NCI-H1417 (cell line): ENCODE measurements at places on chromosomes 5 and 9.
A peak's percentile ranks its signal among the peaks of the same experiment; 100 is the strongest.

GRCh38 chr9:89821081-89821480, 216.3 kb downstream of the GADD45G start:
- no peak for DNase-seq

- DNase-seq, result no peak
Measured at GRCh38 chr9:19026375-19026774, 6.6 kb downstream of the SAXO1 start.

DNA sequence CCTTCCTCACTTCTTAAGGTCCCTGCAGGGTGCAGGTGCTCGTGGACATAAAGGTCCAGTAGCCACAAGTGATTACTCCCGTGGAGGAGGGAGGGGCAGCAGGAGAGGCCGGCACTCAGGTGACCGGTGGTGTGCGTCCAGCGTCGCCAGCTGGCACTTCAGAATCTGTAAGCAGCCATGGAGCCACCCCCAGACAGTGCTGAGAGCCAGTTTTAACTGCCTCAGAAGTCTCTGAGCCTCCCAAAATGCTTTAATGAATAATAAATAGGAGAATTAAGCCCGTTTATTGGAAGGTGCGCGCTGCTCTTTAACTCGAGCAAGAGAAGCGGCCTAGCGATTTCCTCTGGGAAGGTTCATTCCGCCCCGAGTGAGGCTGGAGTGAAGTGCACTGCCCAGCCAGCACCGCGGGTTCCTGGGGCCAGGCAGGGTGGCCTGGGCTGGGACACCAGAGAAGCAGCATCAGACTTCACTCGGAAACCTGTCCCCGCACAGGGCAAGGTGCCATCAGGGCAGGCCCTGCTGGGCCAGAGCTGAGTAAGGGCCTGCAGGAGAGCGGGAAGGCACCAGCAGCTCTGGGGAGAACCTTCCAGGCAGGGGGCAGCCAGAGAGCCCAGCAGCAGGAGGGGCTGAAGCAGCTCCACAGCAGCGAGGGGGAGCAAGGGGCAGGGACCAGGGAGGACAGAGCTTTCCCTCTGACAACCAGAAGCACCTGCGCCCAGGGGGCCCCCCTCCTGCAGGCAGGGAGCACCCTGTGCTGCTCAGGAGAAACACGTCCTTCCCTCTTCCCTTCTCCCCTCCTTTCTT, 61.2 kb downstream of the VAV2 start:
- no peak for DNase-seq

GRCh38 chr9:136409557-136410455, 608 bp downstream of the ENTR1 start:
- DNase-seq, result peak; percentile 55

GRCh38 chr5:6202968-6203365, 175.4 kb downstream of the MED10 start:
- DNase-seq, result no peak

- DNase-seq, result no peak
Measured at GRCh38 chr9:135666534-135667462, 3.7 kb downstream of the LCN9 start.

- DNase-seq, result no peak
Measured at GRCh38 chr5:52837591-52838001, 49.9 kb downstream of the ITGA1 start.

DNA sequence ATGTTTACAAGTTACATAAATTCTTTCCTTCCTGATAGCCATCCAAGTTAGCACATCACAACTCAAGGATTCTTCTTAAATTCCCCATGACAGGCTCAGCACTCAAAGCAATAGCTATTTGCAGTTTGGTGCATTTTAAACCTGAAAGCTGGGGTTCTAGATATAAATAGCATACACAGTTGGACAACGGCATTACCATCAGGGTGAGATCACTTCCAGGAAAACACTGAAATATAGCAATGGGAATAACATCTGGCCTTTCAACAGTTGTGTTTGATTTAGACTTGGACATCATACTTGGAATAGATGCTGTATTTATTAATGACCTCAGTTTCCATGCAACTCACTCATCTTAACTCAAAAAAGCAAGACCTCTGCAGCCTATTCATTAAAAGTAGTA, 24.7 kb upstream of the LECT2 start:
- no peak for DNase-seq

DNA sequence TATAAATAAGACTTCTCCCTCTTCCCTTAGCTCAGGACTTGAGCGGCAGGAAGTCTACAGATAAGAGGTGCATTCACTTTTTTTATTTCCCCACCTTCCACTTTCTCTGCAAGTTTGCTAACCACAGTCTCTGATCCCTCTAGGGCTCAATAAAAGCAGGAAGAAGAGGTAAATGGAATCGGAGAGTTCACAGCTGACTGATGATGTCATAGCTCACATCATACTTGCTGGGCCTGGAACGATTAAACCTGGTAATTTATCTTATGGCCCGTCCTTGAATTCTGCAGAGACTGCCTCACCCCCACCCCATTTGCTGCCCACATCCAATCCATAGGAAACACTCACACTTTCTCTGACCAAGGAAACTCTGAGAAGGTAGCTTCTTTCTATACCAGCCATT, 62.9 kb downstream of the DRD1 start:
- DNase-seq, result no peak
